ENCODE measurements at places on chromosomes 5 and 9. TPM values are rescaled to one million over a fixed set of nuclear protein-coding genes. Genes with fewer than 3 reads are reported as not detected.

Gene LCN1
- polyA plus RNA-seq = not detected

Gene SLC25A2
- polyA plus RNA-seq = 0.20 TPM

Gene TERT
- polyA plus RNA-seq = 0.10 TPM

Gene EGR1
- 1,036 TPM for polyA plus RNA-seq

Gene CDX1
- 0.32 TPM for polyA plus RNA-seq

Gene SPATA31E1
- not detected for polyA plus RNA-seq

Gene ZBTB5
- 25.8 TPM for polyA plus RNA-seq

Gene NR2F1
- 180 TPM for polyA plus RNA-seq

Gene MARVELD2
- polyA plus RNA-seq = 21.3 TPM

Gene CARD9
- polyA plus RNA-seq = 1.2 TPM

Gene MCIDAS
- 0.79 TPM for polyA plus RNA-seq

Gene SPOCK1
- polyA plus RNA-seq = 0.65 TPM

Gene SLC34A1
- polyA plus RNA-seq = 1.7 TPM

Gene PCDHA4
- polyA plus RNA-seq = 0.49 TPM

Gene PCSK1
- polyA plus RNA-seq = 0.93 TPM

Gene SEMA5A
- 27.4 TPM for polyA plus RNA-seq

Gene DBH
- 1.4 TPM for polyA plus RNA-seq
